ENCODE measurements at places on chromosomes 4 and X.
A peak's percentile ranks its signal among the peaks of the same experiment; 100 is the strongest.

GRCh38 chrX:125101971-125102755 is 217.5 kb upstream of the TEX13C start:
- no peak for DNase-seq

DNA sequence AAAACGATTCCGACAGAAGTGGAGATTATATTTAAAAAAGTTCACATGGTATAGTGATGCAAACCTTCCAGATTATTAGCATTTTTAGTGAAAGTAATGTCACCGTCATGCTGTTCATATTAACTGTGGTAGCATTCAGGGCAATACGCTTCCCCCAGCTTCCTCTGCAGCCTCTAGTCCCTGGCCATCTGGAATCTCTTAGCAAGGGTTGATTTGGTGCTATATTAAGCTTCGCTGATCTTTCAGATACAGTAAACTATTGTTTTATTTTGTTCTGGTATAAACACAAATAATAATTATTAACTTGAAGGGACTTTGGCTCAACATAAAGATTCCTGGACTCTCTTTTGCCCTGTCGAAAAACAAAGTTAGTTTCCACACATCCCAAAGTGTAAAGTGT is 1080.5 kb upstream of the TENM3 start:
- no peak for DNase-seq

- no peak for DNase-seq
Measured at GRCh38 chr4:141684785-141685184, 48.4 kb downstream of the IL15 start.

- no peak for DNase-seq
Measured at GRCh38 chr4:40046311-40046980, 10.2 kb upstream of the N4BP2 start.

- no peak for DNase-seq
Measured at GRCh38 chr4:138049355-138049754, 192.8 kb downstream of the SLC7A11 start.

DNA sequence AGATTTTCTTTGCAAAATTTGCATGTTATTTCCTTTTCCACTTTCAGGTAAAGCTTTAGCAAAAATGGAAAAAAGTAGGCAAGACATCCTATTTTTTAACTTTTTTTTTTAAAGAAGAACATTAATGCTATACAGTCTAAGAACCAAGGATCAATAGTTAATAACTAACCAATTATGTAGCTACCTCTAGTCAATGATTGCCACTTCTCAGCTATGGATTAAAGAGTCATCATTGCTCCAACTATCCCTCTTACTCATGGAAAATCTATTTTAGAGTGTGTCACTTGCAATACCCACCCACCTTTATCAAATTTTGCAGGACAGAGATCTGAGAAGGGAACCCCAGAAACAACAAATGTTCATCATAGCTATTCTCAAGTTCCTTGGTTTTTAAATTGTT is 223.1 kb downstream of the ANK2 start:
- no peak for DNase-seq

DNA sequence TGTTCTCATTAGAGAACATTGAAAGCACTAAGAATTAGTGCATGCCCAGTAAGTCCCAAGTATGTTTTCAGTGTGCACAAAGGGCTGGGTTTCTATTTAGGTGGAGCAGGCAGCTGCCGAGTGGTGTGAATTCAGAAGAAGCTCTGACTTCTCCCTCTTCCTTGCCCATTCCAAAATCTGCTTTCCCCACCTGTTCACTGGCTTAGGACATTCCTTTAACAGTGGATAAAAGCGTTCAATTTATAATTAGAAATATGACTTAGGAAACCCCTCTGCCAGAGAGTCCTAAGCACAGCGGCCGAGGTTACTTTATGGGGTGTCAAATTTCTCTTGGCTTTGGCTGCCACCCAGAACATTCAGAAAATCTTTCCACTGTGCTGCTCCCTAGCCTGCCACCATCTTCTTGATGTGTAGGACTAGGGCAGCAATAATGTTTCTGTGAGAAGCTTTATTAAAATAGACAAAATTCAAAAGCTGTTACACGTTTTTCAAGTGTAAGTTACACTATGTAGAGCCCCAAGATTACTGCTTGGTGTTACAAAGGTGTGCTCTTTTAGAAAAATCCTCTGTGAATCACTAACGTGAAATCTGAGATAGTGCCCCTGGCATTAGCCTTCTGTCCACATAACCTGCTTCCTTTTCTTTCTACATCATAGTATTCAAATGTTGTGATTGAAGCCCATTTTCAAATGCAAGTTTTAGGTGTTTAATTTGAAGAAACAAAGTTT is 191.6 kb upstream of the ANKRD50 start:
- DNase-seq, result no peak

- DNase-seq, result no peak
Measured at GRCh38 chrX:49019599-49020249, 17.7 kb upstream of the GRIPAP1 start.

- no peak for DNase-seq
Measured at GRCh38 chr4:92789741-92790140, 486.0 kb downstream of the GRID2 start.

GRCh38 chrX:69813677-69814076 is 197.8 kb downstream of the EDA start:
- no peak for DNase-seq

DNA sequence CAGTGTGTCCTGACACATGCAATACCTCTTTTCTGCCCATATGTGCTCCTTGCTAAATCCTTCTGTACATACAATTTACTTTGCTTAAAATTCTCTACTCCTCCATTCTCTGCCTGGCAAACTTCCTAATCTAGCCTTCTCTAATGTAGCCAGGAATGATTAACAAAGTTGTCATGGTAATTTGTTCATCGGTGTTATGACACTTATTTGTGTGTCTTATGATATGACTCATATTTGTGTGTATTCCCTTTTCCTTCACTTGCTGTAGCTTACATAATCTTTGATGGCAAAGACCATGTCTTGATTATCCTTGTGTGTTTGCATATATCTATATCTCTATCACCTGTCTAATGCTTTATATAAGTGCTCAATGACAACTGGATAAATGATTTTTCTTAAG is 133.3 kb downstream of the COL25A1 start:
- no peak for DNase-seq

DNA sequence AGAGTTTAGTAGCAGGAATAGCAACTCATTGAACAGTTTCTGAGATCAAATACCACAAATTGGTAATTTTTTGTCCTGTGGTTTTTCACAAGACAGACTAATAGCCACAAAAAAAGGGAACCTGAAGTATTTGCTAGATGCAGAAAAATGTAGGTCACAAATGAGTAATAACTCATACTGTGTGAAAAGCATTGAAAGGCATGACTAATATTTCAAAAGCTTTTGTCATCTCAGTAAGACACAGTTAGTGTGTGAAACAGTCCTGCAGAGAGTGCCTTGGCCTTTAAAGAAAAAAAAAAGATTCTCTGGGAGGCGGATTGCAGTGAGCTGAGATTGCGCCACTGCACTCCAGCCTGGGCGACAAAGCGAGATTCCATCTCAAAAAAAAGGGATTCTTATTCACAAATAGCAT is 31.4 kb upstream of the SLC25A31 start:
- peak; percentile 70 for DNase-seq

DNA sequence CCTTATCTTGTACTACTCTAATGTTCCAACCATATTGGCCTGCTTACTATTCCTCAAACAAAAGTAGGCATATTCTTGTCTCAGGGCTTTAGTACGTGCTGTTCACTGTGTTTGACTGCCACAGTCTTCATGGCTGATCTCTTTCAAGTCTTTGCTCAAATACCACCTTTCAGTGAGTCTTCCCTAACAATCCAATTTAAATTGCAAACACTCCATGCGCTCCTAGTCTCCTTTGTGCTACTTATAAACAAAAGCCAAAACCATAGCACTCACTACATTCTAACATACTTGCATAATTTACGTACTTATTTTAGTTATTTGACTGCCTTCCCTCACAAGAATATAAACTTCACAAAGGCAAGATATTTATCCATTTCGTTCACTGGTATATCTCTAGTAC is 1.7 kb upstream of the ART3 start:
- no peak for DNase-seq

GRCh38 chr4:174211622-174212044 is 71.8 kb downstream of the FBXO8 start:
- DNase-seq, result no peak

DNA sequence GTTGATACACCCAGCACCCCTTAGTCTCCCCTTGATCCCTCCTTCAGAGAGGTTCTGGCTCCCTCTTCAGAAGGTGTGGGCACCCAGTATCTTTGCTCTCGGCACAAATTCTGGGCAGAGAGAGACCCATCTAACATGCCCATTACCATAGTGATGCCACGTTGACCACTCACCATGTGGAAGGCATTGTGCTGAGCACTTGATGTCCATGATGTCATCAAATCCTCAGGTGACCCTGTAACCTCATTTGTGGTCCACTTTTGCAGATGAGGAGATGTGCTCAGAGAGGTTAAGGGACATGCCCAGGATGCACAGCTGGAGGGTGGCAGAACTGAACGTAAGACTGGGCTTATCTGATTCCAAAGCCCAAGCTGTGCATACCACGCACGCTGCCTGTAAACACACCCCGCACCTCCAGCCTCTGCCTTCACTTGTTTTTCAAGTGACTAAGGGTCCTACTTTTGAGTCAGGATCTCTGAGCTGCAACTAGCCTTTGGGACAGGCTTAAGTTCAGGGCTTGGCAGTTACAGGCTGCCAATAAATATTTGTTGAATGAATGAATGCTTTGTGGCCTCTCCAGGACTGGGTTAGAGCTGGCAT is 55.2 kb downstream of the HTRA3 start:
- no peak for DNase-seq

GRCh38 chrX:41692162-41692749 is 3.5 kb downstream of the GPR34 start:
- DNase-seq, result no peak

DNA sequence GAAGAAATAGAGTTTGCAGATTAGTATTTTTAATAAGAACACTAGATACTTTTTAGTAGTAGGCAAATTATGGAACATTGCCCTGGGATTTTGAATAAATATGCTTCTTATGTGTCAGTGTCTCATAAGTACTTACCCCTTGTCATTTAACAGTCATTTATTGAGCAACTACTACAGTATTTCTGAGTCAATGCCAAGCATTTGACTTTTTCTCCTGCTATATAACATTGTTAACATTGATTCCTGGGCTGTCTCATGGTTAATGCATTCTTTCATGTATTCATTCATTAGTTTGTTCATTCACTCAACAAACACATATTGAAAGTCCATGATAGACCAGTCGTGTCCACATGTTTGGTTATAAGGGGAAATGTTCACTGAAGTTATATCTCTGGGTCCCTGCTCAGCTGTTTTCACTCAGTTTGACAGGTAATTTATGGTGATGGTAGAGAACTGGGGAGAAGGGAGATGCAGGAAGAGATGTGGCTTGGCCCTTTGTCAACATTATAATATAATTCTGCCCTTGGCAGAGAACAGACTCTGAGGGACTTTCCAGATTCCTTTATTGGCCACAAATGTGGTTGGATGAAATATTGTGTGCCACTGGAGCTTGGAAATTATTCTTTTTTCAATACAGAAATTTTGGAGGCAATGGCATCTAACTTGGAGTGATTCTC is 49.8 kb downstream of the OSTC start:
- peak; percentile 89 for DNase-seq

- DNase-seq, result no peak
Measured at GRCh38 chr4:63578383-63578782, 830.9 kb downstream of the TECRL start.

DNA sequence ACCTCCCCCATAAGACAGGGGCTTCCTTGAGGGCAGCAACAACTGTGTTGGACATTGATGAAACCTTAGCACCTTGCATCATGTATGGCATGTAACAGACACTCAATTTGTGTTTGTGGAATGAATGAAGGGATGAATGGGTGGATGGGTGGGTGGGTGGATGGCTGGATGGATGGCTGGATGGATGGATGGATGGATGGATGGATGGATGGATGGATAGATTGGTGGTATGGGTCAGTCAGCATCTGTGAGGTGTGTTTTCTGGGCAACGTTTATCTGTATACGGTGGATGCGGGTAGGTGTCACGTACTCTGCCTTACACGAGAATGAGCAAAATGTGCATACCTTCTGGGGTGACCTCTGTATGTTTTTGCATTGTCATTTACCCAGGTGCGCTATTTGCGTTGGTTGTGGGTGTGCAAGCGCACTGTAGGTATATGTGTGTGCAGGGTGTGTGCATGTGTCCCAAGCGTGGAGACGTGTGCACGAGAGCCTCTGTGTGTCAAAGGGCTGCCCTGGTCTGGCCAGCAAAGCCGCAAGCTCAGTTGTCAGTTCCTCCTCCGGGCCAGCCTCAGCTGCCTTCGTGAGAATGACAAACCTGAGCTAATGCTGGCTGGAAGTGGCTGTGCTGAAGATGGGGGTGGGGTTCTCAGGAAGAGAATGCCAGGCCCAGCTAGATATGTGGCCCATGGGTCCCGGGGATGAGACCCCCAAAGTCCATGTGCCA is 26.5 kb downstream of the ELF4 start:
- DNase-seq, result no peak

DNA sequence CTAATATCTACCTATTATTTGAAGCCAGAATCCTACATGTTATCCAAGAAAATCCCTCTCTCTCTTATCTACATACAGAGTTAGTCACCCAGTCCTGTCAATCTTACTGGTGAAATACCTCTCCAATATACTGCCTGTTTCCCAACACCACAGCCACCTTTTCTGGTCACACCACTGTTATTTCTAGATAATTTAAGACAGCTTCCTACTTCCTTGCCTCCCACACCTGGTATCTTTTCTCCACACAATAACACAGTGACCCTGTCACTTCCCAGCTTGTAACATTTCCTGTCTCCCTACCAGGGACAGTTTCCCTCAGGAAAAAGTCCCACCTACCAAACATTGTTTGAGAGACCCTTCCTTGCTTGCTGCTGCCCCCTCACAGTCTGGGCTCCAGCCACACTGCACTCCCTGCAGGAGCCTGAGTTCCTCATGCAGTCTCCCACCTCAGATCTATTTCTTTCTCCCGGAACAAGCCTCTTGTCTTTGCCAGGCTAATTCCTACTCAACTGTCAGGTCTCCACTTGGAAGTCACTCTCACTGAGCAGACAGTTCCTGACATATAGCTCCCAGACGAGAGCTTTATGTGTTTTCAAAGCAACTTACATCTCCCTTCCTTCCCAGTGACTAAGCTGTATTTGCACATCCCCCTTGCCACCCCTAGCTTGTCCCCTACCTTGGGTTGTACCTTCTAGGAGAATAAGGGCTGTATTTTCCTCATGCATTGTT is 73.6 kb upstream of the QRFPR start:
- DNase-seq, result no peak

GRCh38 chr4:2066571-2067445 is 7.7 kb downstream of the NAT8L start:
- no peak for DNase-seq

GRCh38 chr4:112593438-112594133 is 43.1 kb downstream of the ZGRF1 start:
- no peak for DNase-seq

All from common myeloid progenitor, CD34-positive (primary cell).